ENCODE measurements at places on chromosomes 2 and 18. TPM values are rescaled to one million over a fixed set of nuclear protein-coding genes. Genes with fewer than 3 reads are reported as not detected.

The NT5DC4 gene
- total RNA-seq: not detected

The CTAGE1 gene
- not detected for total RNA-seq

The LRRC30 gene
- total RNA-seq: not detected

The GPR75 gene
- 9.0 TPM for total RNA-seq

The WDR12 gene
- 54.1 TPM for total RNA-seq

The ASAP2 gene
- 7.7 TPM for total RNA-seq

The ZNF385B gene
- total RNA-seq: 10.4 TPM

The ST8SIA5 gene
- 8.9 TPM for total RNA-seq

The ESCO1 gene
- 34.2 TPM for total RNA-seq

The CCDC74A gene
- 30.5 TPM for total RNA-seq

The NR4A2 gene
- 2.8 TPM for total RNA-seq

The RBM44 gene
- 0.42 TPM for total RNA-seq

The RBBP8 gene
- total RNA-seq: 10.9 TPM

All from adrenal gland (tissue), 19 donors.